Vagina (tissue), 2 donors: ENCODE measurements at places on chromosomes 16 and 17.

DNA sequence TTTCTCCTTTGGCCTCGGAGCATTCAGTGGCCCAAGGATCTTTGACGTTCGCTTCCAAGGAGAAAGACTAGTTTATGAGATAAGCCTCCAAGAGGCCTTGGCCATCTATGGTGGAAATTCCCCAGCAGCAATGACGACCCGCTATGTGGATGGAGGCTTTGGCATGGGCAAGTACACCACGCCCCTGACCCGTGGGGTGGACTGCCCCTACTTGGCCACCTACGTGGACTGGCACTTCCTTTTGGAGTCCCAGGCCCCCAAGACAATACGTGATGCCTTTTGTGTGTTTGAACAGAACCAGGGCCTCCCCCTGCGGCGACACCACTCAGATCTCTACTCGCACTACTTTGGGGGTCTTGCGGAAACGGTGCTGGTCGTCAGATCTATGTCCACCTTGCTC lies 1.4 kb downstream of the AOC3 start:
- H3K4me3 ChIP-seq, result peak overlapping the region; percentile 42
- no peaks in the 10 kb centered on the region for H3K36me3 ChIP-seq

GRCh38 chr16:69320740-69321073 lies 9.6 kb downstream of the VPS4A start:
- H3K4me3 ChIP-seq, result no peak overlapping the region
- no peak for DNase-seq
- H3K27ac ChIP-seq, result no peak overlapping the region
- no peaks in the 10 kb centered on the region for H3K36me3 ChIP-seq
- H3K27me3 ChIP-seq, result no peaks in the 10 kb centered on the region

DNA sequence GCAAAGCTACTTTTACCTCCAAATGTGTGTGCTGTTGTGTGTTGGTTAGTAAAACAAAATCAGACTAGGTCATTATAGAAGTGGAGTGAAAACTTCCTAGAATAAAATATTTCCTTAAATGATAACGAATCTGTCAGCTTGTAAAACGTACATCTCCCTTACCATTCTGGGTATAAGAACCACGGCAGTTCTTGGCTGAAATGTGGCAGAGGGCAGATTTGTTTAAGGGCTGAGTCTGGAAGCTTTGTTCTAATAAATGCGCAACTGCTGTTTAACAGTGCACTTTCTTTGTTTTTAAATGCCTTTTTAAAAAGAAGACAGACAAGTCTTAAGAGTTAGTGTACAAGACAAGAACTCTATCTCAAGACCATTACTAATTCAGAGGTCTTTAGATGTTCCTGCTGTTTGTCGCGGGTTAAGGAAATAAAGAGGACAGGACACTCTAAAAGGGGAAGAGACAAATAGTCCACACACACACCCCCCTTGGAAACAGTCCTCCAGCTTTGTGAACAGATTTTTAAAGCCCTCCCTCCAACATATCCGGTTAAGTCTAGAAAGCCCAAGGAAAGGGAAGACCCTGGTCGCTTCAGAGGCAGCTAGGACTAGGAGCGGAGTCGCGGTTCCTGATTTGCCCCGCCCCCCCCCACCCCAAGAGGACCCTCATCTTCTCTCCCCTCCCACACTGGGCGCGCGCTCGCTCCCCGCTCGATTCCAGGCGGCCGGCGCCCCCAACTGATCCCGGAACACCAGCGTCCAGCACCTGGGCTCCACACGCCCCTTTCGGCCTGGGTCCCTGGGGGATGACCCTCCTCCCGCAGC lies 658 bp downstream of the SYNRG start:
- H3K4me1 ChIP-seq, result peaks cover 44% of the 10 kb centered on the region
- peak overlapping the region; percentile 91 for H3K27ac ChIP-seq
- peak; percentile 88 for DNase-seq
- peak overlapping the region; percentile 92 for H3K4me3 ChIP-seq
- no peaks in the 10 kb centered on the region for H3K36me3 ChIP-seq

DNA sequence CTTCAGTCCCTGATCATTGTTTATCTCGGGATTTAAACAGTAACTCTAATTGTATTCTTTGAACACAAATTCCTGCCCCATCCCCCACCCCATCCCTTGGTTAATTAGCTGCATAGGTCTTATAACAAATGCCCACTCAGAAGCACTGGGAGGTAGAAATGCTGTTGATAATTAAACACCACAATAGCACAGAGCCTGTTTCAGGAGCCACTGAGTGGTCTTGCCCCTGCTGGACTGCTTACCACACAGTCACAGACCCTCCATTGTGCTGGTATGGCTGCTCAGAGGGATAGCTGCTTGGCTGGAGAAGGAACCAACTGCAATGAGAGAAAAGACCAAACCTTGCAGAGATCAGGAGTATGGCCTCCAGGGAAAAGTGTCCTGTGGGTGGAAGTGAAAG lies 214.1 kb downstream of the ANKFN1 start:
- no peak overlapping the region for H3K4me3 ChIP-seq
- H3K27me3 ChIP-seq, result no peaks in the 10 kb centered on the region
- H3K27ac ChIP-seq, result no peak overlapping the region

GRCh38 chr17:48148029-48148770 lies 40.6 kb downstream of the SNX11 start:
- no peaks in the 10 kb centered on the region for H3K36me3 ChIP-seq
- no peak overlapping the region for H3K4me3 ChIP-seq
- no peak for DNase-seq
- no peak overlapping the region for H3K27ac ChIP-seq
- H3K27me3 ChIP-seq, result no peaks in the 10 kb centered on the region

DNA sequence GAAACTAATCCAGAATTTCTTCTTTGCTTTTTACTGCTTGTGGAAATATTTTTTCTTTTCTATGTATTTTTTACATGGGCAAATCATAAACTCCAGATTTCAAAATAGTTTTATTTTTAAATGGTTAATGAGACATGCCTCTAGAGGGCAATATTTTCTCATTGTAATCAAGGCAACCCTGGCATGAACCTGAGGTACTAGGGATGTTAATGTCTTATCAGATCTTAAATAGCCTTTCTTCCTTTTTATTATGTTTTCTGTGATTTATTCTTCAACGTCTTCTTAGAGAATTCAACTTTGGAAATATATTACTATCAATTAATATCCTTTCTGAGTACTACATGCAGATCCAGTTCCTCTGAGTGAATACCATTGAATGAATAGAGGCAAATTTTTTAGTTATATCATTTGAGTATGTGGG lies 324.7 kb downstream of the BCAS3 start:
- H3K4me1 ChIP-seq, result no peaks in the 10 kb centered on the region
- no peaks in the 10 kb centered on the region for H3K27me3 ChIP-seq
- DNase-seq, result no peak
- H3K27ac ChIP-seq, result no peak overlapping the region
- no peaks in the 10 kb centered on the region for H3K36me3 ChIP-seq
- H3K4me3 ChIP-seq, result no peak overlapping the region

DNA sequence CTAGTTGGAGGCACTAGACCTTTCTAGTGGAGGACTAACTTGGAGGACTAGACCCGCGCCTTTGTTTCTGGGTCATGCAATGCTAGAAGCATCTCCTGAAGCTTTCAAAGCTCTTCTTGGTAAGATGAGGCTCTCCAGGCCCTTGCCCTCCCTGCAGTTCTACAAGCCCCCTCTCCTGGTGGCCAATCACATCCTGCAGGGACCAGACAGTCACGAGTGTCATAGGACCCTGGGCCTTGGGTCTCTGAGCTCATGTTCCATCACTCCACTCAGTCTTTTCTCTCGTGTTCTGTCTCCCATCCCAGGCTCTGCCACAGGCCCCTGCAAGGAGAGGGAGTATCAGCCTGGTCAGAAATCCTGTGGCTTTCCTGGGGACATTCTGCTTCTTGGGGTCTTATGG lies 119.6 kb downstream of the CYLD start:
- H3K4me3 ChIP-seq, result no peak overlapping the region
- H3K36me3 ChIP-seq, result no peaks in the 10 kb centered on the region
- H3K27me3 ChIP-seq, result no peaks in the 10 kb centered on the region
- DNase-seq, result peak; percentile 37
- H3K27ac ChIP-seq, result no peak overlapping the region

DNA sequence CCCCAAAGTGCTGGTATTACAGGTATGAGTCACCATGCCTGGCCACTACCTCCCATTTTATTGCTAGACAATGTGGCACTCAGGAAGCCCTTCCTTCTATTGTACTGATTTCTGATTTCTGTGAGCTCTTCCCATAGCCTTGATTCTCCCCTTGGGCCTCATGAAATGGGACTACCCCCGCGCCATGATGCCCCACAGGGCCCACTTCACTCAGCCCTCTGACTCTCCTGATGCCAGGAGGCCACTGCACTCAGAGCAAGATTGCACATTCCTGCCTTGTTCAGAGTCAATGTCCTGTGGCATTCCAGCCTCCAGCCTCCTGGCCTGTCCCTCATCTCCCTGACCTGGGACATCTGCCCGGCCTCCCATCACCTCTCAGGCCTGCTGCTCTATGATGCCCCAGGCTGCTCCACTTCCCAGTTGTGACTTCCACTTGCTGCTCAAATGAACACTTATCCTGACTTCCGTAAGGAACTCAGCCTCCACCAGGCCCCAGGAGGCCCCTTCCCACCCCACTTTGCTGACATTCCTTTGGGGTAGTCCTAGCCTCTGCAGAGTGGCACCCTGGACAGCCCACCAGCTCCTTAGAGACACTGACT lies 66.6 kb upstream of the KSR1 start:
- H3K4me1 ChIP-seq, result no peaks in the 10 kb centered on the region
- no peak for DNase-seq
- no peaks in the 10 kb centered on the region for H3K36me3 ChIP-seq
- H3K4me3 ChIP-seq, result no peak overlapping the region
- H3K27me3 ChIP-seq, result no peaks in the 10 kb centered on the region

GRCh38 chr17:57927048-57927723 lies 28.0 kb downstream of the CUEDC1 start:
- H3K4me1 ChIP-seq, result peaks cover 87% of the 10 kb centered on the region
- no peaks in the 10 kb centered on the region for H3K36me3 ChIP-seq
- peak overlapping the region; percentile 34 for H3K27ac ChIP-seq
- no peaks in the 10 kb centered on the region for H3K27me3 ChIP-seq
- no peak for DNase-seq

GRCh38 chr17:30299000-30299399 lies 7.3 kb upstream of the BLMH start:
- DNase-seq, result no peak
- H3K36me3 ChIP-seq, result no peaks in the 10 kb centered on the region
- H3K27me3 ChIP-seq, result no peaks in the 10 kb centered on the region
- H3K27ac ChIP-seq, result no peak overlapping the region
- H3K4me1 ChIP-seq, result no peaks in the 10 kb centered on the region

- no peak overlapping the region for H3K4me3 ChIP-seq
- no peaks in the 10 kb centered on the region for H3K36me3 ChIP-seq
- H3K27ac ChIP-seq, result peak overlapping the region; percentile 100
- peaks cover 24% of the 10 kb centered on the region for H3K4me1 ChIP-seq
- no peak for DNase-seq
Measured at GRCh38 chr17:39150104-39150634, 1.3 kb downstream of the PLXDC1 start.

DNA sequence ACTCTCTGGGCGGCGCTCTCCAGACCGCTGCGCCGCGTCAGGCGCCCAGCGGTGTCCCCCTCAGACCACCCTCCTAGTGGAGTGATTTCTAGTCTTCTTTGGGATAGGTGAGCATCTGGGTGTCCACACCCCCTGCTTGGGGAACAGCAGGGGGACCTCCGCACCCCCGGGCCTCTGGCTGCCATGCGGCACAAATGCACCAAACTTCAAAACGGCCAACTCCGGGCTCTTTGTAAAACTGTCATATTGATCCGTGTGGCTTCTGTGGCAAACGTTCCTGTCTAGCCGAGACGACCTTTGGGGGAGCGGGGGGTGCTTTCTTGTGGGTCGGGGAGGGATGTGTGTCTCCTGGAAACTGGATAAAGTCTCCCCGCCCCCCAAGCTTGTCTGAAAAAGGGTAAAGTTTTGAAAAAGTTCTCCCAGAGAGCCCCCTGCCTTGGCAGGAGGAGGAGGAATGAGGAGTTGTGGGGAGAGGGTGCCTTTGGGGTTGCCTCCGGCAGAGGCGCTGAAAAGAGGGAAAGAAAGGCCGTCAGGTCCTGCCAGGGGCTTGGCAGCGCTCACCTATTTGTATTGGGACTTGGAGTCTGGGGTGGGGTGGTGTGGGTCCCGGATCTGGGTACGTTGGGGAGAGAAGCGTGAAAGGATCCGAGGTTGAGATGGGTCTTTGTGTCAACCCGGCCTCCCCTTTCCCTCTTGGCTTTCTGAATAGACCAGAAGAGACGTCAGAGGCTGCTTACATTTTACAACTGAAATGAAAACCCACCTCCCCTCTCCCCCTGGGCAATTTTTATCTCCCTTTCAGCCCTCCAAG lies 2.2 kb upstream of the CHD3 start:
- no peak for DNase-seq
- H3K4me3 ChIP-seq, result peak overlapping the region; percentile 56
- H3K36me3 ChIP-seq, result no peaks in the 10 kb centered on the region

DNA sequence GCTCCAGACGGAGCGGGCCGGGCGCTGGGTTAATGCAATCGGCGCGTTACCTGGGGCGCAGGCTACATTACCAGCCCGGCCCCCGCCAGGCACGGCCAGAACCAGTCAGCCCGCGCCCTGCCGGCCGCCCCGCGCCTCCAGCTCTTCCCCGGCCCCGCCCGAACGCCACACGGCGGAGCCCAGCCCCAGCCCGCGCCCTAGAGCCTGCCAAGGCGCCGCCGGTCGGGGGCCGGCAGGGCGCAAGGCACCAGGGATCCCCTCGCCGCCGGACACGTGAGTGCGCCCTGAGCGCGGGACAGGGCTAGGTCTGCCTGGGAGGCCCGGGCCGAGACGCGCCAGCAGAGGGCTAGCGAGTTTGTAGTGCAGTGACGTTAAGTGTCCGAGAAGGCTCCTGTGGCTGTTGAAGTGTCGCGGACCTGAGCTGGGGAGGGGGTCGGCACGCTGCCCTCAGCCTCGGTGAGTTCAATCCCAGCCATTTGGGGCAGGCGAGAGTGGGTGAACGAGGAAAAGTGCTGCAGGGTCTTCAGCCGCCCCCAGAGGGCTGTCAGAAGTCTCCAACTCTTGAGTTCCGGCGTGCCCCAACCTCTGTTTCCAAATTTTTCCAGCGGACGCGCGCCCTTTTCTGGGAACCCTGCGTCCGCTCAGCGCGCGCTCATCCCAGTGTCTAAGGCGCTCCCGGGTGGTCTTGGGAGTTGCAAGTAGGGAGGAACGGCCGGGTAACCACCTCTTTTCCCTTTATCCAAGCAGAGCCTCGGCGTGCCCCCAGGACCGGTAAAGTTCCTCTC lies at the start of gene SLC6A2:
Gene SLC6A2 (plus strand): TSS at position 92 of the 785 bp plus-strand sequence. CDS start 707 bp downstream, outside the sequence.
- H3K27me3 ChIP-seq, result no peaks in the 10 kb centered on the region
- no peak within 1 kb of the TSS for H3K27ac ChIP-seq
- H3K4me1 ChIP-seq, result peaks cover 11% of the 10 kb centered on the region
- H3K36me3 ChIP-seq, result no peaks in the 10 kb centered on the region

- no peak overlapping the region for H3K4me3 ChIP-seq
- H3K4me1 ChIP-seq, result peaks cover 65% of the 10 kb centered on the region
- DNase-seq, result no peak
- no peaks in the 10 kb centered on the region for H3K36me3 ChIP-seq
Measured at GRCh38 chr16:31875928-31876547, 2.4 kb downstream of the ZNF267 start.

DNA sequence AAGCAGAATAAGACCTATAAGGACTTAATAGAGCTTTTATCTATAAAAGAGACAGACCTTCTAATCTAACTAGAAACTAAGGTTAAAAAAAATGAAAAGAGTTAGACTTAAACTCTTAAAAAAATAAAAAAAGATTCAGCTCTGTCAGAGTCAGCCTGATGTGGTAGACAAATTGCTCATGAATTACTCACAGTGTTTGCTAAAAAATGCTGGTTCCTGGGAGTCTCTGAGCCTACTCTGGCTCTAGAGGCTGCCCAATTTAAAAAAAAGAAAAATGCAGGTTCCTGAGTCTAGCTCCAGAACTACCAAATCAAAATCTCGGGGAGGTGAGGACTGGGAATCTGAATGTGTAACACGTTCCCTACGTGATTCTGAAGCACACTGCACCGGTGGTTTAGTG lies 18.1 kb downstream of the SOST start:
- DNase-seq, result no peak
- no peak overlapping the region for H3K27ac ChIP-seq
- no peaks in the 10 kb centered on the region for H3K36me3 ChIP-seq
- no peaks in the 10 kb centered on the region for H3K27me3 ChIP-seq
- H3K4me3 ChIP-seq, result no peak overlapping the region
